GM12878 (cell line): ENCODE measurements at places on chromosomes 16 and 17. TPM values are rescaled to one million over a fixed set of nuclear protein-coding genes. Genes with fewer than 3 reads are reported as not detected.

The TP53TG3C gene
- not detected in 2 replicates for total RNA-seq

The ARL4D gene
- 1.2 and 1.5 TPM in 2 replicates for total RNA-seq

The RHBDL1 gene
- total RNA-seq = 1.0 and 1.3 TPM in 2 replicates

The CES3 gene
- total RNA-seq = 1.9 and 3.1 TPM in 2 replicates

The TLCD2 gene
- 0.08 and 0.15 TPM in 2 replicates for total RNA-seq

The PYDC1 gene
- total RNA-seq = not detected in 2 replicates

The KCNG4 gene
- total RNA-seq = not detected in 2 replicates

The ODAD4 gene
- total RNA-seq = 0.46 TPM in 1 of 2 replicates, not detected in the other

The CUEDC1 gene
- total RNA-seq = 6.6 and 7.4 TPM in 2 replicates

The STRADA gene
- 40.0 and 45.3 TPM in 2 replicates for total RNA-seq

The SOCS3 gene
- total RNA-seq = 1.8 and 2.7 TPM in 2 replicates

The UTS2R gene
- 0.36 and 1.1 TPM in 2 replicates for total RNA-seq

The MYADML2 gene
- total RNA-seq = not detected in 2 replicates

The ATP2A3 gene
- total RNA-seq = 91.7 and 99.2 TPM in 2 replicates

The ZG16B gene
- 5.4 and 7.5 TPM in 2 replicates for total RNA-seq

The TMEM88 gene
- total RNA-seq = 0.69 and 1.1 TPM in 2 replicates

The NPIPB8 gene
- total RNA-seq = 0.56 TPM in 1 of 2 replicates, not detected in the other

The CCL14 gene
- total RNA-seq = not detected in 2 replicates

The IGSF6 gene
- total RNA-seq = 0.85 and 1.2 TPM in 2 replicates

The MSLN gene
- total RNA-seq = not detected in 2 replicates

The DNAAF1 gene
- total RNA-seq = not detected in 2 replicates

The FAAP100 gene
- total RNA-seq = 39.6 and 46.2 TPM in 2 replicates

The EVPLL gene
- not detected in 2 replicates for total RNA-seq

The NTN1 gene
- 0.49 and 0.80 TPM in 2 replicates for total RNA-seq

The HOXB13 gene
- 0.05 TPM in 2 replicates for total RNA-seq

The HOXB4 gene
- total RNA-seq = 5.8 and 6.2 TPM in 2 replicates

The KRT24 gene
- total RNA-seq = not detected in 2 replicates

The SP6 gene
- total RNA-seq = 0.05 TPM in 1 of 2 replicates, not detected in the other
